ENCODE measurements at places on chromosomes 7 and 10.

DNA sequence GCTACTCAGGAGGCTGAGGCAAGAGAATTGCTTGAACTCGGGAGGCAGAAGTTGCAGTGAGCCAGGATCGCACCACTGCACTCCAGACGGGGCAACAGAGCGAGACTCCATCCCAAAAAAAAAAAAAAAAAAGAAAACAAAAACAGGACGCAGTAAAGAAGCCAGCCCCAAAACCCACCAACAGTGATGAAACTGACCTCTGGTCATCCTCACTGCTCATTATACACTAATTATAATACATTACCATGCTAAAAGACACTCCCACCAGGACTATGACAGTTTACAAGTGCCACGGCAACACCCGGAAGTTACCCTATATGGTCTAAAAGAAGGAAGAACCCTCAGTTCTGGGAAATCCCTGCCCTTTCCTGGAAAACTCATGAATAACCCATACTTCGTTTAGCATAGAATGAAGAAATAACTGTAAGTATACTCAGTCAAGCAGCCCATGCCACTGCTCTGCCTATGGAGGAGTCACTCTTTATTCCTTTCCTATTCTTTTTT lies 40.0 kb upstream of the EIF4H start:
- no peak for DNase-seq

GRCh38 chr7:7231865-7232264 lies 49.5 kb downstream of the C1GALT1 start:
- no peak for DNase-seq

DNA sequence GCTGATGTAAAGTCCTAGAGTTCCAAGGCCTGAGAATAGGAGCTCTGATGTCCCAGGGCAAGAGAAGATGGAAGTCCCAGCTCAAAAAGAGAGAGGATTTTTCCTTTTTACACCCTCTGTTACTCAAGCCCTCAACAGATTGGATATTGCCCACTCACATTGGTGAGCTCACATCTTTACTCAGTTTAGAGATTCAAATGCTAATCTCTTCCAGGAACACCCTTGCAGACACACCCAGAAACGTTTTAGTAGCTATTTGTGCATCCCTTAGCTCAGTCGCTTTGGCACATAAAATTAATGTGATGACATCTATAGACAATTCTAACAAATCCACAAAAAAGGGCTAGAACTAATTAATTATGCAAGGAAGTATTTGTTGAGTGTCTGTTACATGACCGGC lies 27.1 kb downstream of the ARMC3 start:
- no peak for DNase-seq

- no peak for DNase-seq
Measured at GRCh38 chr7:86776136-86776535, 132.4 kb downstream of the GRM3 start.

DNA sequence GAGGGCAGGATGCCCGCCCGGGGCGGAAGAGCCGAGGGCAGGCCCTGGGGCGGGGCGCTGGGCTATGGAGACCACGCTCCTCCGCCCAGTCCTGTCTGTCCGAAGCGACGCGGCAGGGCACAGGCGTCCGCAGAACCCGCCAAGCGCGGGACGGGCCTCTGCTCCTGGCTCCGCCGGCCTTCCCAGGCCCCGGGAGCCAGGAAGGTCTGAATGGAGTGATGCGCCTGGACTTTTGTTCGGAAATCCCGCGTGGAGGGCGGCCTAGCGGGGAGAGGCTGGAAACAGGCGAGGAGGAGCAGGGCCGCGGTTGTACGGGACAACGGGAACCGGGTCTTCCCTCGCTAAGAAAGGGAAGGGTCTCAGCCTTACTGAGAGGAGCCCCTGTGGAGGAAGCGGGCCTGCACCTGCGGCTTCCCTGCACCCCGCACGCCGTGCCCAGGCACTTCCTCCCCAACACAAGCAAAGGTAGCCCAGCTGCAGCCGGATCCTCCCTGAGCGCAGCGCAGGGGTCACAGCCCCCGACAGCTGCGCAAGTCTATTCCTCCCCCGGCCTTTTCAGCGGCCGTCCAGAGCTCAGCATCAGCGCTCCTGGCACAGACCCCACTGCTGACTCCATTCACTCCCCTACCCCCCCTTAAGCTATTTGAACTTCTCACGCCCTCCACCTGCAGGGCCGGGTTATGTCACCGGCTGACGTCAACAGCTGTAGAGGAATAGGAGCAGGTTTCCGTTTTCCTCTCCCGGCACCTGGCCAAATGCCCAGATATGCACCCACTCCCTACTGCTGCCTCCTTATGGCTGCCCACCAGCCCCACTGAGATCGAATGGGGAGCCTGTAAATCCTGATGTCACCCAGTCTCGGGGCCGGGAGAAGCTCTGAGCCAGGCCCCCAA lies 143.2 kb upstream of the RET start:
- no peak for DNase-seq

DNA sequence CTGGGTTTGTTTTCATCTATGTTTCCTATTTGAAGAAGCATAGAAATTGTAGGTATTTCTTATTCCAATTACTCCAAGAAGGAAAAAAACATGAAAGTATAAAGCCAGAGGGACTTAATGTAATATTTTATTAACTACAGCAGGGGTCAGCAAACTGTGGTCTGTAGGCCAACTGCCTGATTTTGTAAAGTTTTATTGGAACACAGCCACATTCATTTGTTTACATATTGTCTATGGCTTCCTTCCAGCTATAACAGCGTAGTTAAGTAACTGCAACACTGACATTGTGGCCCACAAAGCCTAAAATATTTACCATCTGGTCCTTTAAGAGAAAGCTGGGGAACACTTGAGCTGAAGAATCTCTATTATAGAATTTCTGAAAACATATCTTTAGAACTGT lies 306.2 kb downstream of the BICC1 start:
- DNase-seq, result no peak

DNA sequence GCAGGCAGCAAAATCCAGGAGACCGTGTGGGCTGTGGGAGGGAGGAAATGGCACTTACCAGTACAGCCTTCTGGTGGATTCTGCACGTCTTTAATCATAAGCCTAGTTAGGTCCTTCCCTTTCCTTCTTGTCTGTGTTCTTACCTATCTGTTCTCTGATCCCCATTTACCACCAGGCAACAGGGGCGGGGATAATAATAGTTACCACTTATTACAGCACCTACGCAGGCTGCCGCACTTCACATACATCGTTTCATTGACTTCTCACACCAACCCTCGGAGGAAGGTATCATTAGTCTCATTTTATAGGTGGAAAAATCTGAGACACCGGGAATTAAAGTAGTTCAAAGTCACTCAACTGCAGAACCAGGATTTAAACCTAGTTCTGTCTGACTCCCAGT lies 4.5 kb upstream of the EPHA1 start:
- no peak for DNase-seq

- DNase-seq, result no peak
Measured at GRCh38 chr10:129993621-129994020, 29.5 kb upstream of the EBF3 start.

DNA sequence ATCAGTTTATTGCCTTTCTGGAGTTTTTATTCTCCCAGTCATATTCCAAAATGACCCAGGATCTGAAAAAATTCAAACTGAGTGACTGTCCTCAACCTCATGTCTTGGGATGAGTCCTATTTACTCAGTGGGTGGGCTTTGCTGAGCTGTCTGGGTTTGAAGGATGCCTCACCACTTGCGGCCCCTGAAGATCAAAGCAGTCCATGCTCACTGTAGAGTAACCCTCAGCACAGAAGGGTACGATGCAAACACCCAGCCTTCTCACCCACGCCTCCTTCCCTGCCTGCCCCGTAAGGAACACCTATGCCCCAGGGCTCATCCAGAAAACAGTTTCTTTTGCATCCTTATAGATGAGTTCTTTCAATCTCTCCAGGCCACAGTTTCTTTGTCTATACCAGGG lies 42.2 kb upstream of the GRB10 start:
- no peak for DNase-seq

DNA sequence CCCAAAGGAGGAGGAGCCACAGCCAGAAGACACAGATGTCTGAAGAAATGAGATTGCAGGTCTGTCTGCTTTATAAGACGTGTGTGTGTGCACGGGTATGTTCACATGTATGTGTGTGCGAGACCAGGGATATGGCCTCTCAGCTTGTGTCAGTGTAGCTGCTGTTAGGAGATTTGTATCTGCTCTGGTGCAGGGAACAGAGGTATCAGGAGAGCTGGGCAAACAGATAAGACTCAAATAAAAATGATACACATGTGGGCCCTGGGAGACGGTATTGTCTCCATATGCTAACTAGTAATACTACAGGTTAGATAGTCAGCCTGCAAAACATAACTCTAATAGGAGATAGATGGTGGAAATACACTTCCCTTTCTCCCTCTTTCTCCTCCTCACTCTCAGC lies 161.0 kb downstream of the PLXNA4 start:
- DNase-seq, result no peak

- DNase-seq, result no peak
Measured at GRCh38 chr10:10540398-10540797, 477.3 kb upstream of the CELF2 start.

DNA sequence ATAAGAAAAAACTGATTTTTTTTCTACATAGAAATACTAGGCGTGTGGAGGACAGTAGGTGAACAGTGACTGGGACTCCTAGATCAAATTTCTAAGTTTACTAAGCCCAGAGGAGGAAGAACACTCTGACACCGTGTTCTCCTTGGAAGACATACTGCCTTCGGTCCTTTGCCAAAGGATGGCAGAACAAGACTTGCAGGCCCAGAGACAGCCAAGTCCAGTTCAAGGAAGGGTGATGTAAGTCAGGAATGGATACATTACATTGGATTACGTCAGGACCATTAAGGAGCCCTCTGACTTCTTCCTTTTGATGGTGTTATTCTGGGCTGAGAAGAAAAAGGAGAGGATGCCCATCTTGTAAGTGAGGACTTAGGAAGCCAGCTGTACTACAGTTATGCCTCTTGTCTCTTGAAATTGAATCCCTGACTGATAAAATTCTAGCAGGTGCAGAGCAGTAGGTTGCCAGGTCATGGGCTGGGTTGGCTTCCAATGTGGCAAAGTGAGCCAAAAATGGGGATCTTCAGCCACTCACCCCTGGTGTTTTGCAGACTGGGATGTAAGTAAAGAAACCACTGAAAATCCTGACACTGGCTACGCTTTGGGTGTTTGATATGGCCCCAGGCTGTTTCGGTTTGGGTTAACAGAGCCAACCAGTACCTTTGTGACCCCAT lies 45.1 kb downstream of the RELN start:
- no peak for DNase-seq

DNA sequence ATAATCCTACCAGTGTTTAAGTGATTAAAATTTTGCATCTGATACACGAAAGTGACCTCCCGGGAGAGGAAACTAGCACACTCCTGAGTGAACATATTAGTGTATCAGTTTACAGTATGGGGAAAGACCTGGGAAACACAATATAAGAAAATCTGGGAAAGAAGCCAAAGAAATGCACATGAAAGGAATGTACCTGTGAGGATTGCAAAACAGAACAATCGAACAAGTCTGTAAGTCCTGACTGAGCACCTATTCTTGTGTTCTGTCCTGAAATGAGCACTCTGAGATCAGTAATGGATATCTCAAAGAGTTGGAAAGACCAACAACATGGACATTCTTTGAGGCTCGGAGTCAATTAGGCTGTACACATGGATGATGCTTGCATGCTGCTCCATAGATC lies 554.7 kb downstream of the SORCS3 start:
- no peak for DNase-seq

GRCh38 chr7:101936223-101936610 lies 118.8 kb downstream of the CUX1 start:
- DNase-seq, result no peak

DNA sequence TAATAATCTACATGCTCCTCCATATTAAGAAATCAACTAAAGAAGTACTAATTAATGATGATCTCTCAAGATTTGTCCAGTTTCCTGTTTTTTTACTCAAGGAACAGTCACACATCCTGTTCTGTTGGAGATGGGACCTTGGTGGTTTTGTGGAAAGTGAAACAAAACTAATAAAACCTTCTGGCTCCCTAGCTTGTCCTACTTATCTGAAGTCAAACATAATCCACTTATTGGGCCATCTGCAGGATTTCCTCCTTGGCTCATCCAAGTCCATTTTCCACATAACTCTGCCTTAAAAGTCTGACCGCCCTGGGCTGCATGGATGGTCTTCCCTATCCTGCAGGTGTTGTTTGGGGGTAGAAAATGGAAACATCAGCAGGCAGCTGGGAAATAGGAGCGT lies 39.4 kb upstream of the TARP start:
- DNase-seq, result no peak

GRCh38 chr7:82230811-82231581 lies 212.6 kb downstream of the CACNA2D1 start:
- no peak for DNase-seq

GRCh38 chr10:34808801-34809745 lies 6.0 kb downstream of the PARD3 start:
- DNase-seq, result no peak

DNA sequence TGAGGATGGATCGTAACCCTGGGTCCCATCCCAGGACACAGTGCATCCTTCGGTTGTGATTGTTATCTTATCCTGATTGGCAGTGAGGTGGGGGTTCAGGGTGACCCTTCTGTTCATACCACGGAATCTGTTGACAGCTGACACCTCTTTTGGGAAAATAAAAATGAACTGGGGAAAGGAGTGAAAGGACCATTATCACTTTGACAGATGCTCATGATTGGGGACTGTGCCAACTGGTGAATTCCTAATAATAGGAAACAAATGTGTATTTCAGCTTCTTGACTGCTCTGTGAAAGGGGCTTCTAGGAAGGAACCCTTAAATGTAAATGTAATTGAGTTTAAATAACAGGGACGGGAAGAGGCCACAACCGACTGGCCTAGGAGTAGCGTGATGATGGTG lies 65.4 kb downstream of the CELF2 start:
- DNase-seq, result no peak

- no peak for DNase-seq
Measured at GRCh38 chr10:24518981-24519597, 204.6 kb downstream of the ARHGAP21 start.

- DNase-seq, result no peak
Measured at GRCh38 chr7:55148571-55148970, 129.8 kb downstream of the EGFR start.

GRCh38 chr7:140145709-140146108 lies 31.1 kb downstream of the KDM7A start:
- DNase-seq, result no peak

DNA sequence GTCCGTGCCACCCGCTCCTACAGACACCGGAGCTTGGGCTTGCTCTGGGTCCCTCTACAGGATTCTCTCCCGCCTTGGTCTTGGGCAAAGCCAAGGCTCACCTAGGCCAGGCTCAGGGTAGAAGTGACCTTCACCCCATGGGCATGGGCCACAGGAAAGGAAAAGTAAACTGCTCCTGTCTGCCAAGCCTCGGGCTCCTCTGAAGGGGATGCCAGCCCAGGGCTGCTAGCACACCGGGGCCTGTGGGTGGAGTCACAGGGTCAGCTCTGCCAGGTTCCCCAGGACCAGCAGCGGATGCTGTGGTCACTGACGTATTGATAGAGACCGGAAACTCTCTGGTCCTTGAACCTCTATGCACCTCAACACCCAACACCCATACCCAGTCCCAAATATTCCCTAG lies 222.7 kb upstream of the MGMT start:
- DNase-seq, result no peak

All from esophagus squamous epithelium (tissue), 5 donors.